ENCODE measurements at places on chromosomes 13 and 19. TPM values are rescaled to one million over a fixed set of nuclear protein-coding genes. Genes with fewer than 3 reads are reported as not detected.

KLK6 gene
- not detected for total RNA-seq

ZNF441 gene
- total RNA-seq = 2.4 TPM

IL17D gene
- total RNA-seq = 6.1 TPM

B3GNT3 gene
- total RNA-seq = not detected

CEACAM4 gene
- not detected for total RNA-seq

ZIK1 gene
- 2.4 TPM for total RNA-seq

MZF1 gene
- 18.8 TPM for total RNA-seq

GJA3 gene
- total RNA-seq = not detected

CLEC4G gene
- total RNA-seq = not detected

ZNF560 gene
- not detected for total RNA-seq

ZNF415 gene
- total RNA-seq = 0.69 TPM

RB1 gene
- total RNA-seq = 34.8 TPM

RUBCNL gene
- total RNA-seq = not detected

DKKL1 gene
- total RNA-seq = not detected

PODNL1 gene
- total RNA-seq = not detected

MAP4K1 gene
- total RNA-seq = 1.2 TPM

LPAR2 gene
- total RNA-seq = 5.1 TPM

CATSPERD gene
- not detected for total RNA-seq

LIPE gene
- total RNA-seq = 13.5 TPM

ZNF99 gene
- total RNA-seq = not detected

NLRP4 gene
- total RNA-seq = not detected

CBY2 gene
- not detected for total RNA-seq

CAPNS1 gene
- 722 TPM for total RNA-seq

UHRF1 gene
- 70.8 TPM for total RNA-seq

CIC gene
- total RNA-seq = 86.3 TPM

PLVAP gene
- 11.1 TPM for total RNA-seq

SARS2 gene
- 38.5 TPM for total RNA-seq

RNF225 gene
- total RNA-seq = 0.58 TPM

B3GLCT gene
- total RNA-seq = 14.6 TPM

DAND5 gene
- total RNA-seq = 0.20 TPM

KLK14 gene
- total RNA-seq = not detected

REXO1 gene
- total RNA-seq = 41.1 TPM

IZUMO2 gene
- total RNA-seq = not detected

C5AR1 gene
- not detected for total RNA-seq

ZGLP1 gene
- 5.3 TPM for total RNA-seq

ZSCAN18 gene
- total RNA-seq = 15.8 TPM

SPACA6 gene
- 41.1 TPM for total RNA-seq

PRR20A gene
- total RNA-seq = not detected

ATP8A2 gene
- total RNA-seq = 0.49 TPM

CLEC11A gene
- 13.3 TPM for total RNA-seq

DNAJC15 gene
- total RNA-seq = 21.8 TPM

ZIC5 gene
- total RNA-seq = not detected

DLL3 gene
- 0.55 TPM for total RNA-seq

TRPM4 gene
- total RNA-seq = 40.6 TPM

URI1 gene
- total RNA-seq = 26.3 TPM

ZNF628 gene
- total RNA-seq = 9.0 TPM

ADGRE3 gene
- not detected for total RNA-seq

ZNF701 gene
- total RNA-seq = 12.3 TPM

KLK12 gene
- not detected for total RNA-seq

KLK1 gene
- total RNA-seq = not detected

OVOL3 gene
- total RNA-seq = not detected

Data from endothelial cell of umbilical vein (primary cell).